ENCODE measurements at places on chromosomes 5 and 9. TPM values are rescaled to one million over a fixed set of nuclear protein-coding genes. Genes with fewer than 3 reads are reported as not detected.

Gene TEX48
- total RNA-seq, result not detected

Gene SIGMAR1
- 14.1 TPM for total RNA-seq

Gene TPPP
- total RNA-seq, result 3.7 TPM

Gene CTXN3
- 1.0 TPM for total RNA-seq
